ENCODE measurements at places on chromosomes 4 and X. TPM values are rescaled to one million over a fixed set of nuclear protein-coding genes. Genes with fewer than 3 reads are reported as not detected.

DNA sequence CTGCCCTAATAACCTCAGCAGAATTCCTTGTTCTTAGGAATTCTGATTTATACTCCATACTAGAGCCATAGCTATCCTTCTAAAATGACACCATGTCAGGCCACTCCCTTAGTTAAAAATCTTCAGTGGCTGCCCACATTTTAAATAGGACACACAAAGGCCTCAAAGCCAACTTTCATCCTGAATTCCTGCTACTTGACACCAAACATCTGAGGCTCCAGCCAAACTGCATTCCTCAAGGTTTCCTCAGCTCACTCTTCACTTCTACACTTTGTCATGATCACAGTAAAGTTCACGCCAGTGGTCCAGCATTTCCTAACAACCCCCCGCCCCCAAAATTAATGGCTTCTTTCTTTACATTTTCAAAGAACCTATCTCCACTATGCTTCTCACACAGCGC lies 124.3 kb downstream of the ADGRA3 start:
- no peaks in the 10 kb centered on the region for H3K27me3 ChIP-seq
- DNase-seq, result no peak
- H3K36me3 ChIP-seq, result no peaks in the 10 kb centered on the region
- H3K4me1 ChIP-seq, result no peaks in the 10 kb centered on the region
- no peak overlapping the region for H3K27ac ChIP-seq
- no peak overlapping the region for H3K4me3 ChIP-seq

DNA sequence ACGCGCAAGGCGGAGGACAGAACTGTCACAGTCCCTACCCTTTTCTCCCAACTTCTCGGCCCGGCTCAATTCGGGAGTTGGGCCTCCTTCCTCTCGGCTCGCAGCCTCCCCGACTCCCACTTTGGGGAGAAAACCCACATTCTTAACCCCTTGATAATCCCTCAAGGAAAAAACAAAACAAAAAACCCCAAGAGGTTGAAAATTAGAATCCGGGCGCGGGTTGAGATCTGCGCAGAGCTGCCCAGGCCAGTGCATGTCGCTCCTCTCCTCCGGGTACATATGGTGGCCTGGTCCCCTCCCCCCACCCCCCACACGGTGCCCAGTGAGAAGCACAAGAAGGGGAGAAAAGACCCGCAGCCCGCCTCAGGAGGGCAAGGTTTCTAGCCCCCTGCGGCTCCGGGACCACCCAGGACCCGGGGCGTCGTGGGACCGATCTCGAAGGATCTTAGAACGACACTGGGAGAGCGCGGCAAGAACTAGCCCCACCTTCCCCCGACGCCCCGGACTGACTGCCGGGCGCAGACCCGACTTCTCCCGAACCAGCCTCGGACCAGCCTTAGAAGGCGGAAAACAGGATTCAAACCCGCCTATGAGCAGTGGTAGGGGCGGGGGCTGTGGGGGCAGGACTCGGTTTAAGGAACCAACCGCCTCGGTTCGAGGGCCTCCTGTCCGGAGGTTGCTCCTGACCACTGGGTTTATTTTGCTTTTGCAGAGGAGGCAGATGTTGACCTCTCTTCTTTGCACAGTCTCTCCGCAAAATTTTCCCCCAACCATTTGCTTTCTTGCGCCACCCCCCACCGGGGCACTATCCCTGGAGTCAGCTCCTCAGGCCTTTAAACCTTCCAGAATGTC lies 2.5 kb upstream of the PDGFRA start:
- H3K27ac ChIP-seq, result no peak overlapping the region
- no peaks in the 10 kb centered on the region for H3K36me3 ChIP-seq
- peak overlapping the region; percentile 71 for H3K4me3 ChIP-seq
- H3K27me3 ChIP-seq, result peaks cover 80% of the 10 kb centered on the region
- no peak for DNase-seq

- DNase-seq, result peak; percentile 89
- H3K36me3 ChIP-seq, result no peaks in the 10 kb centered on the region
- peak within 1 kb of the TSS; percentile 100 for H3K4me3 ChIP-seq
- peak within 1 kb of the TSS; percentile 100 for H3K27ac ChIP-seq
Observed at GRCh38 chr4:15001869-15002658, at the start of gene CPEB2. TSS of gene CPEB2 (plus strand) at chr4:15002481. CDS start at chr4:15002674, 193 bp downstream.

- H3K36me3 ChIP-seq, result no peaks in the 10 kb centered on the region
- H3K27ac ChIP-seq, result no peak overlapping the region
- H3K27me3 ChIP-seq, result no peaks in the 10 kb centered on the region
- H3K4me1 ChIP-seq, result no peaks in the 10 kb centered on the region
- H3K4me3 ChIP-seq, result no peak overlapping the region
Observed at GRCh38 chr4:4564522-4564921, 22.7 kb upstream of the STX18 start.

- no peaks in the 10 kb centered on the region for H3K36me3 ChIP-seq
- peaks cover 19% of the 10 kb centered on the region for H3K4me1 ChIP-seq
- peak overlapping the region; percentile 33 for H3K4me3 ChIP-seq
- no peak for DNase-seq
- peak overlapping the region; percentile 89 for H3K27ac ChIP-seq
- H3K27me3 ChIP-seq, result no peaks in the 10 kb centered on the region
Observed at GRCh38 chrX:46447384-46447783, 97.8 kb downstream of the ZNF674 start.

GRCh38 chr4:73193155-73193554 lies 65.4 kb downstream of the ANKRD17 start:
- no peaks in the 10 kb centered on the region for H3K27me3 ChIP-seq
- DNase-seq, result no peak
- no peaks in the 10 kb centered on the region for H3K36me3 ChIP-seq
- no peak overlapping the region for H3K27ac ChIP-seq
- no peak overlapping the region for H3K4me3 ChIP-seq

- H3K4me1 ChIP-seq, result no peaks in the 10 kb centered on the region
- H3K4me3 ChIP-seq, result no peak overlapping the region
- DNase-seq, result no peak
- H3K27me3 ChIP-seq, result no peaks in the 10 kb centered on the region
- H3K36me3 ChIP-seq, result no peaks in the 10 kb centered on the region
Observed at GRCh38 chr4:23113104-23113503, 420.4 kb downstream of the GBA3 start.

- H3K4me3 ChIP-seq, result no peak overlapping the region
- no peak for DNase-seq
- H3K27ac ChIP-seq, result no peak overlapping the region
- no peaks in the 10 kb centered on the region for H3K27me3 ChIP-seq
Observed at GRCh38 chr4:153447175-153447905, 18.8 kb upstream of the TMEM131L start.

DNA sequence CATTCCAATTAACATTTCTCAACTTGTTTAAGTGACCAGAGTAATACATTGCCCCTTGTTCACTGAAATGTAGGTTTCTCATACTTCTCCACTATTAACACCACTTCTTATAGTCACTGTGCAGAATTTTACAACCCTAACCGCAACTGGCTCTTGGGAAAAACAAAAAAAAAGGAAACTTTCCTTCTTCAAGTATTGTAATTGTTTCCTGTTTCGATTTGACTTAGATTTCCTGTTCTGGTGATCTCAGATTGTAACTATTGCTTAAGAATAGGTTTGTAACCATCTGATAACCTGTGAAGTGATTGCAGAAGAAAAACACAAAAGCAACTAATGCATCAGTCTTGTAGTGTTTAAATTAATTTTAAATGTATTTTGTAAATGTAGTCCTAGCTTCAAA lies 594.7 kb upstream of the GALNT7 start:
- no peak for DNase-seq
- no peak overlapping the region for H3K4me3 ChIP-seq
- H3K36me3 ChIP-seq, result no peaks in the 10 kb centered on the region
- no peaks in the 10 kb centered on the region for H3K27me3 ChIP-seq
- no peak overlapping the region for H3K27ac ChIP-seq

DNA sequence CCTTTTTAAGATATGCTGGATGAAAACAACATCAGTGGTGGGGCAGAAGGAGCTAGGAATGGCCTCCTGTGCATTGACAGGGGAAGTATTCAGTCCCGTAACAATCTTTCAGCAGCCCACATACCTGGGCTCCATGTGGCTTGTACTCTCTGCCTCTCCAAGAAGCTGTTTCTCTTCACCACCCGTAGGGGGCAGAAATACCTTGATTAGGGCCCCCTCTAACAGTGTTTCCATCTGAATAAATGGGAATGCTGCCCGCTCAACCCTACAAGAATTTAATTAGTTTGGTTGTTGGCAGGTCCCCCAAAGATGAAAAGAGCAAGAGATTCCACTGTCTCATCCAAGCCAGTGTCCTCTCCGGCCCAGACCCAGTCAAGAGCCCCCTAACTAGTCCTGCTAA lies 155.2 kb downstream of the SMIM20 start:
- no peaks in the 10 kb centered on the region for H3K36me3 ChIP-seq

- DNase-seq, result no peak
- no peak overlapping the region for H3K4me3 ChIP-seq
- H3K36me3 ChIP-seq, result no peaks in the 10 kb centered on the region
Observed at GRCh38 chr4:87066403-87067123, 131.8 kb downstream of the AFF1 start.

DNA sequence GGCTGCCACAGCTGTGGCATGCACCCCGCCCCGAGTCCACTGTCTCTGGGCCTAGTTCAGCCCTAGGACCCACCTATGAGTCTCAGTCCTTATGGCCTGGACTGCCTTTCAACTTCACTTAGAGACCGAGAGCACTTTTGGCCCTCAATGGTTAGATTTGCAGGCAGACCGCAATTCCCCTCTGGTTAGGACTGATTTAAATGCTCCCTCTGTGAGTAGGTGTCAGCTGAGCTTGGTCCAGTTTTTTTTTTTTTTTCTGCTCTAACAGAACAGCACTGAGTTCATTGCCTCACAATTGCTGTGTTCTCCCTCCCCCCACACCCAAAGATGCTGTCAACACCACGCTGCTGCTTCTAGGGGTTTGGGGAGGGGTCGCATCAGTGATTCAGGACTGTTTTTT lies 143.2 kb downstream of the BMP15 start:
- H3K36me3 ChIP-seq, result no peaks in the 10 kb centered on the region
- H3K27me3 ChIP-seq, result no peaks in the 10 kb centered on the region
- no peak overlapping the region for H3K4me3 ChIP-seq
- H3K27ac ChIP-seq, result no peak overlapping the region
- DNase-seq, result no peak

GRCh38 chr4:186887291-186887700 lies 163.6 kb upstream of the FAT1 start:
- no peaks in the 10 kb centered on the region for H3K27me3 ChIP-seq
- no peaks in the 10 kb centered on the region for H3K36me3 ChIP-seq
- no peak overlapping the region for H3K27ac ChIP-seq
- no peaks in the 10 kb centered on the region for H3K4me1 ChIP-seq
- no peak overlapping the region for H3K4me3 ChIP-seq

DNA sequence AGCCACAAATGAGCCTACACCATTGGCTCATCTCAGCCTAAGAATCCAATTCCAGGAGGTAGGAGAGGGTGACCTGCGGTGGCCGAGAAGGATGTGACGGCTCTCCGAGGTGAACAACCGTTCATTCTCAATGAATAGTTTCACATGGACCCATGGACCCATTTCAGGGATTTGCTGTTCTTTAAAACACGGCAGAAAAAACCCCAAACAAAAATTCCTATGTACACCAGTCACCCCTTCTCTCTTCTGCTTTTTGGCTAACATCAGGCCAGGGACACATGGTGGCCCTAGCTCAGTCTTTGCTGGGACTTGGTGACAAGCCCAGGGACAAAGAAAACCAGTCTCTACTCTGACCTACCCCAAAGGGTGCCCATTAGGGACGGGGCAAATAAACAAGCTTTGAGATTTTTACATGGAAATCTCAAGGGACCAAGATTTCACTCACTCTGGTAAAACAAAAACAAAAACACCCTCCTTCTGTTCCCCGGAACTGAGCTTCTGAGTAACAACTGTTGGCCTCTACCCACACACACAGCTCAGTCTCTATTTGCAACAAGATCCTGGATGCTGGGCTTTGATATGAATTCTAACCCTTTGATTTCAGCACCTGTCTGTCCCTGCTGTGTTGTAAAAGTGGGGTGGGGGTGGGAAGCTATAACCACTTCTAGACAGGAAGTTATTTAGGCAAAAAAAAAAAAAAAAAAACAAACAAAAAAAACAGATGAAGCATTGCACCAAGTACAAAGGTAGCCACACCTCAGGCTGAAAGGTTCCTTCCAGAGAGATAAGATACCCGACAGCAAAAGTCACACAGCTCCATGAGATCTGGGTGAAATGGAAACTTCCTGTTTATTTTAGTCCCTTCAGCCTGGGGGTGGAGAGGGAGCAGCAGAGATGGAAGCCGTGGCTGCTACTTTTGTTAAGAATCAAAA lies 49.0 kb downstream of the DDX3X start:
- H3K4me3 ChIP-seq, result peak overlapping the region; percentile 6
- H3K36me3 ChIP-seq, result no peaks in the 10 kb centered on the region
- peaks cover 26% of the 10 kb centered on the region for H3K4me1 ChIP-seq
- peak overlapping the region; percentile 49 for H3K27ac ChIP-seq
- H3K27me3 ChIP-seq, result no peaks in the 10 kb centered on the region
- peak; percentile 1 for DNase-seq

DNA sequence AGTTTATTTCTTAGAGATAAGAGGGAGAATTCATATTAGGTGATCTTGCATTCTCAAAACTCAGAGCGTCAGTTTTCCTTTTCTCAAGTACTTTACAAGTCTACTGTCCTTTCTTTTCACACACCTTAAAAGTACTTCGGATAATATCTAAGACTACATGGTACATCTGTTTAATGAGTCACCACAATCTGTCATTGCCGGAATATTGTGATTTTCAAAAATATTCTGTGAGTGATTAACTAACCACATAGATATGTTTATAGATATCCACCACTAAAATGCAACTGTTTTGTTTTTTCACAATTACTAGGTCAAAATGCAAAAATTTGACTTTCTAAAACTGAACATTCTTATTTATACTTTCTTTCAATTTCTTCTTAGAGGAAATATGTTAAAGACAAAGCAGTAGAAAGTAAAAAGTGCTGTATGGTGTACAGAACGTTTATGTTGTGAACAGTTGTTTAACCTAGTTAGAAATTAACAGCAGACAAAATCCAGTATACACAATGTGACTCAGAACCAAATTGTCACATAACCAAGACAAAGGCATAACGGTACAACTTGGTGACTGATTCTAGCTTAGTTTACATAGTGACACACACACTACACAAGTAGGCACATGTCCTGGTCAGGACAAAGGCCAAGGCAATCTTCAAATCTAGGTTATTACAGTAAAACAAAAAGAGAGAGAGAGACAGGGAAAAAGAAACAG lies 482.9 kb downstream of the NAF1 start:
- no peaks in the 10 kb centered on the region for H3K4me1 ChIP-seq
- H3K36me3 ChIP-seq, result no peaks in the 10 kb centered on the region
- H3K27ac ChIP-seq, result no peak overlapping the region
- H3K27me3 ChIP-seq, result no peaks in the 10 kb centered on the region
- no peak for DNase-seq

SHROOM4 gene
- total RNA-seq, result 0.07 TPM

FRG2 gene
- not detected for total RNA-seq

SLITRK4 gene
- total RNA-seq, result not detected

PAGE2 gene
- not detected for total RNA-seq

RTL9 gene
- total RNA-seq, result not detected

SORCS2 gene
- total RNA-seq, result not detected

Data from T-cell (primary cell).